ENCODE measurements at places on chromosomes 3 and 15.

DNA sequence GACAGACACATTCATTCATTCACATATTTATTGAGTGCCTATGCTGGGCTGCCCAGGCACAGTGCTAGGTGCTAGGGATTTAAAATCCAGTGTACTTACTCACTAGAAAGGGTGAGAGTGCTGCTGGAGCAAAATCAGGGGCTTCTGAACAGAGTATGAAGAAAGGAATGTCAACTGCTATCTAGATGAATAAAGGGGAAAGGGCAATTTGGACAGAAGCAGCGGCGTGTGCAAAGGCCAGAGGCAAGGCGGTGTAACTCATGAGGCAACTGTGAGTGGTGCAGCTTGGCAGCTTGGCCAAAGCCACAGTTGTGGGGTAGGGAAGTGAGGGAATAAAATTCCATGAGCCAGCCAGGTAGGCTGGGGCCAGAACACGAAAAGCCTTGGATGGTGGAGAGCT is 76.7 kb downstream of the RAD18 start:
- no peak for DNase-seq

DNA sequence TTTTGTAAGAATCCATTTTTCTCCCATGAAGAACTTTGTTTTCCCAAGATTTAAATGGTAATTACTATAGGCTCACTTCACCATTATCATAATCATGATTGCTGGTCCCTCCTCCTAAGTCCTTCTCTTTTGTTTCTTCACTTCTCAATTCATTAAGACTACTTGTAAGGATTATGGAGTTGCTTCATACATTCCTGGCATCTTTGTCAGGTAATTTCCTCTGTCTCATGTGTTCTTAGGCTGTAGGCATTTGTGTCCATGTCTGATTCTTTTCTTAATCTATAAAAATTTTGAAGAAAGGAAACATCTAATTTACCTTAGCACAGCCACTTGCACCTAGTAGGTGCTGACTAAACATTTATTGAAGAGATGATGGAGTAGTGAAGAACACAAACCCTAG is 79.9 kb upstream of the SATB1 start:
- no peak for DNase-seq

- no peak for DNase-seq
These were observed 400.6 kb downstream of the VPS13C start for GRCh38 chr15:61659566-61660190.

- DNase-seq, result no peak
These were observed 54.0 kb downstream of the POLQ start for GRCh38 chr3:121491683-121492320.

GRCh38 chr15:82093774-82094211 is 48.0 kb upstream of the MEX3B start:
- no peak for DNase-seq

DNA sequence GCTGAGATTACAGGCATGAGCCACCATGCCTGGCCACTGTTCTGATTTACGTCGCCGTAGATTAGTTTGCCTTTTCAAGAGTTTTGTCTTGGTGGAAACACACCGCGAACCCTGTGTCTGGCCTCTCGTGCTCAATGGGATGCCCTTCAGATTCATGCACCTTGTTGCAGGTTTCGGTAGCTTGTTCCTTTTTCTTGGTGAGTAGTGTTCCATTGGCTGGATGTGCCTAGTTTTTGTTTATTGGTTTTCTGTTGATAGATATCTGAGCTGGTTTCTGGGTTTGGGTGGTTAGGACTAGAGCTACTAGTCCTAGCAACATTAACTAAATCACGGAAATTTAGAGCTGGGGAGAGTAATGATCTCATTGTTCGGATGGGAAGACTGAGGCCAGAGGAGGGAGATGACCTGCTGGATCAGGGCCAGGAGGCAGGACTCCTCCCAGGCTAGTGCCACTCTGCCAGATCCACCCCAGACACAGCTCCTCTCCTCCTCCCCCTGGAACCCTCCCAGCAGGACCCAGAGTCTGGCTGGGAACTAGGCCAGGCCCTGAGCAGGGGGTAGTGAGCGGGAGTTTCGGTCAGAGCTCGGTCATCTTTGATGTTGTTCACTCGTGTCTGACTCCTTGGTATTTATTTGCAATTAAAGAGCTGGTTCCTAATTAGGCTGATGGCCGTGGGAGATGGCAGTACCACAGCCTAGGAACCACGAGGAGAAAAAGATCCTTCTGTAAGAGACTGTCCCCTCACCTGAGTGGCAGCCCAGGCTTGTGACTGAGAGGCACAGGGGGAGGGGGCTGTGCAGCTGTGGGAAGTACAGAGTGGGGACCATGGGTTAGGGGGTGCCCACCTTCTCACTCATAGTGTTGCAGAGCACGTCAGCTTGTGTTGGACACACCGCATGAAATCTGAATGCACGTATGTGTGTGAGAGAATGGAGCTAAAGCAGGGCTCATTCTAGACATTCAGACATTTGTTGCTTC is 73.4 kb downstream of the SMAD6 start:
- no peak for DNase-seq

DNA sequence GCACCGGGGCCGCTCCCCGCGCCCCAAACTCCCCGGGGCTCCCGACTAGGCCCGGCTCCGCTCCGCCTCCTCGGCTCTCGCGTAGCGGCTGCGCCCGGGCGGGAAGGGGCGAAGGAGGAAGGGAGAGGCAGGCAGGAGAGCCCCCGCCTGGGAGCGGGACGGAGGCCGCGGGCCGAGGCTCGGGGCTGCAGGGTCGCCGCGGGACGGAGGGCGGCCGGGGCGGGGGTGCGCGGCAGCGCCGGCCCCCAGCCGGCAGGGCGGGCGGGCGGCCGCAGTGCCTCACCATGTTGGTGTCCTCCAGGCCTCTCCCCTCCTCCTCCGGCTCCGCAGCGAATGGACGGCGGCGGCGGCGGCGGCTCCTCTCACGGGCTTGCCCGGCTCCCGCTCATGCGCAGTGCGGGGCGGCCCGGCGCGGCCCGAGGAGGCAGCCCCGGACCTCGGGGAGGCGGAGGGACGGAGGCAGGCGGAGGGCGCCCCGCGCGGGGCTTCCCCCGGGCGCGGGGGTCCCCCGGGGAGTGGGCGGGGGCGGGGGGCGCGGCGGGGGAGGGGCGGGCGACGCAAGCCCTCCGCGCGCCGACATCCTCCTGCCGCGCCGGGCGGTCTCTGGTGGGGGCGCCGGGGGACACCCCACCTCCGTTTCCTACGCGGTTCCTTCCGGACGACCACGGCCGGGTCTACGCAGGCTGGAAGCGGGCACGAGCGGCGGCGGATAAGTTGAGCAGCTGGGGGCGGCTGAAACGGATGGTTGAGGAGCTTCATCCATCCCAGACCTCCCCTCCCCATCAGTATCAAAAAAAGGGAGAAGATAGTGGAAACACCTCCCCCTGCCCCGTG is at the start of gene DCUN1D1:
Gene DCUN1D1 (minus strand): TSS at position 335 of the 834 bp plus-strand sequence. CDS start 49 bp downstream, at position 286.
- peak; percentile 81 for DNase-seq

GRCh38 chr3:68007621-68008226 is 353.3 kb upstream of the SUCLG2 start:
- DNase-seq, result no peak

- DNase-seq, result no peak
These were observed 44.1 kb downstream of the MASP1 start for GRCh38 chr3:187247398-187247797.

DNA sequence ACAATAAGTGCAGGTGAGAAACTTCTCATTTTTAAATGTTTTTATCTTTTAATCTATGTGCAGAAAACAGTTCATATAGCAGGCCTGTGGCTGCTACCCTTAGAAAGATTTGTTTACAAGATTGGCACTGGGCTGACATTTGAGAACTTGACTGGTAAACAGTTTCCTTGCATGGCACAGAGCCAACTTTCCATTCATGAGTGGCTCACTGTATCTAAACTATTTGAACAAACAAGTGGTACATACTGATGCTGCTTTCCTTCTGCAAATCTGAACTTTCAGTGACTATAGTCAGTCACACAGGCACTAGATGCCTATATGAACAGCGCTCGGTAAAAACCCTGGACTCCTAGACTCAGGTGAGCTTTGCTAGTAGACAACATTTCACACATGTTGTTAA is 6.3 kb upstream of the GTPBP8 start:
- no peak for DNase-seq

GRCh38 chr15:73936181-73936580 is 9.9 kb downstream of the LOXL1 start:
- no peak for DNase-seq

GRCh38 chr15:75705854-75706681 is 6.6 kb downstream of the CSPG4 start:
- DNase-seq, result no peak

- no peak for DNase-seq
These were observed 558 bp upstream of the NCEH1 start for GRCh38 chr3:172711454-172711795.

GRCh38 chr3:94423578-94423977 is 360.7 kb downstream of the NSUN3 start:
- no peak for DNase-seq

GRCh38 chr3:63662500-63662899 is 10.0 kb downstream of the SNTN start:
- DNase-seq, result no peak

- DNase-seq, result no peak
These were observed 19.5 kb downstream of the ACVR2B start for GRCh38 chr3:38473229-38473628.

All from breast epithelium (tissue), 4 donors.